A549 (cell line): ENCODE measurements at places on chromosomes 7 and 10. TPM values are rescaled to one million over a fixed set of nuclear protein-coding genes. Genes with fewer than 3 reads are reported as not detected.

The TSPAN33 gene
- polyA plus RNA-seq: 4.9 to 5.3 TPM (median 5.0 TPM) in 3 replicates

The CLEC5A gene
- not detected in 3 replicates for polyA plus RNA-seq

The ACBD7 gene
- polyA plus RNA-seq: 1.2 to 1.6 TPM (median 1.5 TPM) in 3 replicates

The TAF3 gene
- 5.0 to 6.0 TPM (median 5.7 TPM) in 3 replicates for polyA plus RNA-seq

The PRLHR gene
- polyA plus RNA-seq: not detected in 3 replicates

The SEMA3D gene
- polyA plus RNA-seq: 0.04 to 0.08 TPM (median 0.05 TPM) in 3 replicates

The EN2 gene
- polyA plus RNA-seq: 0.51 to 0.62 TPM (median 0.54 TPM) in 3 replicates

The OSBPL3 gene
- 10.9 to 13.0 TPM (median 13.0 TPM) in 3 replicates for polyA plus RNA-seq

The MBL2 gene
- not detected in 3 replicates for polyA plus RNA-seq

The MUC12 gene
- polyA plus RNA-seq: 2.0 to 2.7 TPM (median 2.4 TPM) in 3 replicates

The GIMAP2 gene
- polyA plus RNA-seq: 0.12 TPM in 1 of 3 replicates, not detected in the others

The FAM20C gene
- polyA plus RNA-seq: 15.5 to 20.3 TPM (median 17.8 TPM) in 3 replicates

The COBL gene
- 1.5 to 1.7 TPM (median 1.5 TPM) in 3 replicates for polyA plus RNA-seq

The TSPAN12 gene
- 0.41 to 0.62 TPM (median 0.58 TPM) in 3 replicates for polyA plus RNA-seq

The NACAD gene
- 0.30 to 0.43 TPM (median 0.40 TPM) in 3 replicates for polyA plus RNA-seq

The TAS2R3 gene
- polyA plus RNA-seq: not detected in 3 replicates

The CXCL12 gene
- polyA plus RNA-seq: 0.07 to 0.28 TPM (median 0.17 TPM) in 3 replicates

The SAMD9 gene
- polyA plus RNA-seq: 3.9 to 5.0 TPM (median 4.7 TPM) in 3 replicates

The ENKUR gene
- 0.28 to 0.30 TPM (median 0.30 TPM) in 3 replicates for polyA plus RNA-seq

The AQP1 gene
- polyA plus RNA-seq: 0.49 to 0.55 TPM (median 0.50 TPM) in 3 replicates

The TUBAL3 gene
- polyA plus RNA-seq: 0.34 to 0.37 TPM (median 0.36 TPM) in 3 replicates

The ACSL5 gene
- 0.07 to 0.15 TPM in 2 of 3 replicates, not detected in the other for polyA plus RNA-seq

The SFRP5 gene
- polyA plus RNA-seq: 0.83 to 1.3 TPM (median 1.2 TPM) in 3 replicates

The GPR15LG gene
- not detected in 3 replicates for polyA plus RNA-seq

The PAX4 gene
- polyA plus RNA-seq: not detected in 3 replicates

The TAX1BP1 gene
- 105 to 111 TPM (median 105 TPM) in 3 replicates for polyA plus RNA-seq

The MEST gene
- 31.2 to 33.6 TPM (median 32.6 TPM) in 3 replicates for polyA plus RNA-seq

The MMP21 gene
- polyA plus RNA-seq: 0.04 TPM in 2 of 3 replicates, not detected in the other

The CPN1 gene
- polyA plus RNA-seq: 0.29 to 0.62 TPM (median 0.52 TPM) in 3 replicates

The SUN3 gene
- not detected in 3 replicates for polyA plus RNA-seq

The OPN1SW gene
- not detected in 3 replicates for polyA plus RNA-seq

The VGF gene
- polyA plus RNA-seq: 1.4 to 2.7 TPM (median 2.0 TPM) in 3 replicates

The CFAP69 gene
- polyA plus RNA-seq: 1.6 to 1.9 TPM (median 1.6 TPM) in 3 replicates

The NEUROG3 gene
- not detected in 3 replicates for polyA plus RNA-seq

The MSMB gene
- not detected in 3 replicates for polyA plus RNA-seq

The CABCOCO1 gene
- polyA plus RNA-seq: 0.54 to 0.92 TPM (median 0.77 TPM) in 3 replicates

The CD36 gene
- polyA plus RNA-seq: 0.11 to 0.13 TPM (median 0.12 TPM) in 3 replicates

The SLC39A12 gene
- polyA plus RNA-seq: not detected in 3 replicates

The HOXA13 gene
- 2.3 to 2.7 TPM (median 2.4 TPM) in 3 replicates for polyA plus RNA-seq

The RBM20 gene
- polyA plus RNA-seq: 1.7 to 2.0 TPM (median 1.8 TPM) in 3 replicates

The ASNS gene
- 55.9 to 73.7 TPM (median 55.9 TPM) in 3 replicates for polyA plus RNA-seq

The PDE6C gene
- polyA plus RNA-seq: not detected in 3 replicates
